Kidney (tissue), 22 donors: ENCODE measurements at places on chromosomes 6 and 20. TPM values are rescaled to one million over a fixed set of nuclear protein-coding genes. Genes with fewer than 3 reads are reported as not detected.

Gene HUS1B
- 1.2 TPM for total RNA-seq

Gene TFAP2A
- 16.2 TPM for total RNA-seq

Gene PRELID3B
- total RNA-seq: 38.5 TPM

Gene ZSWIM1
- total RNA-seq: 13.1 TPM

Gene MICA
- total RNA-seq: 27.5 TPM

Gene PLG
- total RNA-seq: 2.4 TPM

Gene OR2B6
- not detected for total RNA-seq

Gene SYNGAP1
- total RNA-seq: 17.8 TPM

Gene CCN2
- 64.1 TPM for total RNA-seq

Gene PKHD1
- 77.5 TPM for total RNA-seq

Gene MAPK13
- total RNA-seq: 43.3 TPM

Gene EMILIN3
- 0.50 TPM for total RNA-seq

Gene ZDHHC14
- total RNA-seq: 26.7 TPM

Gene TRDN
- 0.19 TPM for total RNA-seq

Gene FABP7
- not detected for total RNA-seq

Gene DEFB124
- total RNA-seq: 2.5 TPM

Gene SUMO4
- 1.9 TPM for total RNA-seq

Gene ANGPT4
- total RNA-seq: 0.57 TPM

Gene OR10C1
- not detected for total RNA-seq

Gene OR12D3
- not detected for total RNA-seq

Gene SNHG17
- total RNA-seq: 33.2 TPM

Gene RNF39
- total RNA-seq: 1.3 TPM

Gene NTSR1
- 0.09 TPM for total RNA-seq

Gene THBS2
- total RNA-seq: 33.4 TPM

Gene CNBD2
- 7.4 TPM for total RNA-seq

Gene WFDC5
- total RNA-seq: 1.0 TPM

Gene NINL
- 25.2 TPM for total RNA-seq

Gene MUCL3
- total RNA-seq: 0.13 TPM

Gene CNR1
- 4.8 TPM for total RNA-seq

Gene SLC24A3
- 5.2 TPM for total RNA-seq

Gene PRSS16
- total RNA-seq: 11.2 TPM

Gene EIF6
- total RNA-seq: 114 TPM

Gene TAAR6
- total RNA-seq: not detected

Gene WFDC12
- 1.4 TPM for total RNA-seq

Gene TRIM15
- 2.2 TPM for total RNA-seq

Gene TFAP2B
- 25.3 TPM for total RNA-seq

Gene HLA-DQA2
- 6.4 TPM for total RNA-seq

Gene IL17A
- total RNA-seq: not detected

Gene ARFGEF2
- 36.9 TPM for total RNA-seq

Gene TXLNB
- total RNA-seq: 0.66 TPM

Gene DNMT3B
- 2.9 TPM for total RNA-seq

Gene CLPSL1
- total RNA-seq: not detected

Gene ZSCAN23
- total RNA-seq: 5.5 TPM

Gene SLC17A3
- total RNA-seq: 14.0 TPM

Gene PREX1
- 38.2 TPM for total RNA-seq

Gene HTR1E
- not detected for total RNA-seq

Gene VSTM2L
- 4.1 TPM for total RNA-seq
